Activated naive CD4-positive, alpha-beta T cell treated with anti-CD3 and anti-CD28 coated beads, Interleukin-2, amount 10 ng/mL, durations not matched to agents 5 hours and 36 hours (primary cell): ENCODE measurements at places on chromosomes 1 and 21. TPM values are rescaled to one million over a fixed set of nuclear protein-coding genes. Genes with fewer than 3 reads are reported as not detected.

The XKR8 gene
- 10.2 TPM for total RNA-seq

The IQGAP3 gene
- 24.9 TPM for total RNA-seq

The CD1E gene
- total RNA-seq, result not detected

The OR2M3 gene
- total RNA-seq, result not detected

The NBPF20 gene
- total RNA-seq, result 1.3 TPM

The DEDD gene
- total RNA-seq, result 35.5 TPM

The BARHL2 gene
- total RNA-seq, result not detected

The MCOLN2 gene
- total RNA-seq, result 12.6 TPM

The KIFAP3 gene
- 19.8 TPM for total RNA-seq

The WDR64 gene
- not detected for total RNA-seq

The TFF3 gene
- total RNA-seq, result not detected

The FMO3 gene
- total RNA-seq, result not detected

The ORC1 gene
- 21.7 TPM for total RNA-seq

The PADI1 gene
- not detected for total RNA-seq

The SPRTN gene
- total RNA-seq, result 11.0 TPM

The CD34 gene
- total RNA-seq, result not detected
